Retinal pigment epithelial cell (primary cell): ENCODE measurements at places on chromosomes 13 and 19.

DNA sequence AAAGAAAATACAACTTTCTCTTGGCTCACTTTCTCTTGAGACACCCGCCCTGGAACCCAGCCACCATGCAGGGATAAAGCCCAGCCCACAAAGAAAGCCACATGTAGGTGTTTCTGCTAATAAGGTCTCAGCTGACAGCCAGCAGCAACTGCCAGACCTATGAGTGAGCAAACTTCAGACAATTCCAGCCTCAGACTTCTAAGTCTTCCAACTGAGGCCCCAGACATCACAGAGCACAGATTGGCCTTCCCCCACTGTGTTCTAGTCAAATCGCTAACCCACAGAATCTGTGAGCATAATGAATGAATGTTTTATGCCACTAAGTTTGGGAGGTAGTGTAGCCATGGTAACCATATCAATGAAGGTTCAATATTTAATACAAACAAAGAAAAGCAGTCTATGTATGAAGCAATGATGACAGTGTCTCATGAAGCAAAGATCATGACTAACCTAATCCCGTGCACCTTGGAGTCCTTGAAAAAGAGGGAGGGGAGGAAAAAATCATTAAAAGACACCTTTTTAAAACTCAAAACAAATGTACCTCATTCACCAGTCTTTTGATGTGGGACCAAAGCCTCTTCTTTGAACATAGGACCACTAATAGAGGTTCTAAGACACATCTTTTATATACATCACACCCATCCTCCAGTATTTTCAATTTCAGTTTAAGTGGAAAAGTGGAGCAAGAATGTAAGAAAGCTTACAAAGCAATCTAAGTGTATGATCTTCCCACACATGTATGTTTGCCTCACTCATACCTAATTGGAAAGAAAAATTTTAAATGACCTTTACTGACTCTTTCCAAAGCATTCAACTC, 6.2 kb downstream of the MRPS31 start:
- peak; percentile 68 for DNase-seq

DNA sequence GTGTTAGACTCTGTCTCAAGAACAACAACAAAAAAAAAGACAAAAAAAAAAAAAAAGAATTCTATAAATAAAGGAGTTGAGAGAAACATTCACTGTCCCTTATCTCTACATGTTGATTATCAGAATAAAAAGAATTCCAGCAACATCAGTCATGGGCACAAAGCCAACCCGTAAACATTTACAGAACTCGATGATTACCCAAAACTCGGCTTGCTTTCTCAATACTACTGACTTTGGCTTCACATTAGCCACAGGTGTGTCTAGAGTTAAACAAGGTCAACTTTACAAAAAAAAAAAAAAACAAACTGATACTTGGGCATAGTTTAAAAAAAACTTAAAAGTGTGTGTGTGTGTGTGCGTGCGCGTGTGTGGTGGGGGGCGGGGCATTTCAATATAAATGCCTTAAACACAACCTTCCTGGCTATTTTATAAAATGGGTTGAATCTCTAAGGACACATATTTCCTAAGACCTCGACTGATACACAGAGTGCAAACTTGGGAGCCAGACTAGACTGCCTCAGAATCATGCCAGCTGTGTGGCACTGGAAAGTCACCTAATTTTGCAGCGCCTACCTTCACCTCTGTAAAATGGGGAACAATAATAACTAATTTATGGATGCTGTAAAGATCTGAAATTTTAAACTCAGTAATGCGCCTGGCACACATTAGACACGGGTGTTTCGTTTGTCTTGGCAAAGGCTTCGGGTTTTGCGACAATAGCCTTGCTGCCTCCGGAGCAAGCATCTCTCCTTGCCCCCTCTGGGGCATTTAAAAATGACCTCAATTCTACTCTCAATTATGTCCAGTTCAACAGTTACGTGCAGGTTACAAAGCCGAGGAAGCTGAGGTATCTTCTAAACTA, 922 bp downstream of the EBPL start:
- no peak for DNase-seq

DNA sequence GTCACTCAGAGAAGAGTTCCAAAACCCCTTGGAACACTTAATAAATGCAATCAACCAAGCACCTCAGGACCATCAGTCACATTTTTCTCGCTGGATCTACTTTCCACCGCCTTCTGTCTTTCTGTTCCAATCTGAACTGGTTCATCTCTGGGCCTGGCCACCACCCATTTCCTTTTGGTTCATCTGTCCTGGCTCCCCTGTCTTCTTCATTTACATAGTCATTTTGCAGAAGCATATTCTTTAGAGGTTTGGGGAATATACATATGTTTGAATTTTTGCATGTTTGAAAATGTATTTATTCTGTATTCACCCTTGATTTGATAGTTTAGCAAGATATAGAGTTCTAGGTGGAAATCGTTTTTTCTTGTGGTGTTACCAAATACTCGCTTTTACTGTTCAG, 188.2 kb downstream of the MTUS2 start:
- no peak for DNase-seq

- no peak for DNase-seq
Measured at GRCh38 chr19:54229146-54229545, 6.3 kb upstream of the LILRB3 start.

GRCh38 chr13:28058866-28059613, 41.3 kb downstream of the FLT3 start:
- no peak for DNase-seq

DNA sequence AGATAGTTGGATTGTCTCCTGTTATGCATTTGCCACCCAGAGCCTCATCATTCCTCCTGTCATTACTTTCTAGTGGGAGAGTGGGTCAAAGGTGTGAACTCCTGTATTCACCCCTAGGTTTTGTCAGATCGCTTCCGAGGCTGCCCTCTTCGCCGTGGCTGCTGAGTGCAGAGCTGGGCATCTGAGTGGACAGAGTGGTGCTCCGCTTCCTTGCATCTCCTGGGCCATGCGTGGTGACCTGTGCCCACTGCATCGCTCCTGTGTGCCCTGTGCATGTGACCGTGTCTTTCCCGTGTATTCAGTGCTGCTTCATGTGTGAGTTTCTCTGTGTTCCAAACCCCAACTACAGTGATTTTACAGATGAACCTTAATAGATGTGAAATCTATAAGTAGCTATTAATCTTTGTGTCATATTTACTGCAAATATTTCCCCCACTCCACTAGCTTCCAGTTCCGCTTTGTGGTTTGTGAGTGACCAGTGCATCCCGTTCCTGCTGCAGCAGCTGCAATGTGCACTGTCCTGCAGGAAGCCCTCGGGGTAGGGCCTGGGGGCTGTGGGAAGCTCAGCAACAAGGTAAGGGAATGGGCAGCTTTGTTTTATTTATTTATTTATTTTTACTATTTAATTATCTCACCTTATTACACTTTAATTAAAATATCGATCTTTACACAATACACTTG, 53.1 kb downstream of the C13orf46 start:
- no peak for DNase-seq

GRCh38 chr19:35318679-35319448, 10.1 kb upstream of the CD22 start:
- DNase-seq: peak; percentile 35

GRCh38 chr13:108155185-108156106, 59.9 kb downstream of the LIG4 start:
- peak; percentile 25 for DNase-seq

GRCh38 chr13:109576331-109576813, 210.0 kb downstream of the IRS2 start:
- no peak for DNase-seq

GRCh38 chr13:47188802-47189201, 291.9 kb upstream of the HTR2A start:
- DNase-seq: no peak

DNA sequence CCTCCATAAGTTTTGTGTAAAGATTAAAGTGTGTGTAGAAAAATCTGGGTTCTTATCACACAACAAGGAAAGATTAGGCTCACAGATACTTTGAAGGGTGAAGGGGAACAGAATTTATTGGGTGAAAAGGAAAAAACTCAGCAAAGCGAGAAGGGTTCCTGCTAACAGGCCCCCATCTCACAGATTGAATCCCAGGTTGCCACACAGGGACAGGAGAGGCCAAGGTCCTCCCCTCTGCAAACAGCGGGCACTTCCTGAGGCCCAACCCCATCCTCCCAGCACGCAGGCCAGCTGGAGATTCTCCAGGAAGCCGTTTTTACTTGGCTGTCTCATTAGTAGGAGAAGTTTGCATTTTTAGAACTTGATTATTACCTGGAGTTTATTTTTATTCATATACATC, 15.2 kb upstream of the ERCC5 start:
- no peak for DNase-seq

DNA sequence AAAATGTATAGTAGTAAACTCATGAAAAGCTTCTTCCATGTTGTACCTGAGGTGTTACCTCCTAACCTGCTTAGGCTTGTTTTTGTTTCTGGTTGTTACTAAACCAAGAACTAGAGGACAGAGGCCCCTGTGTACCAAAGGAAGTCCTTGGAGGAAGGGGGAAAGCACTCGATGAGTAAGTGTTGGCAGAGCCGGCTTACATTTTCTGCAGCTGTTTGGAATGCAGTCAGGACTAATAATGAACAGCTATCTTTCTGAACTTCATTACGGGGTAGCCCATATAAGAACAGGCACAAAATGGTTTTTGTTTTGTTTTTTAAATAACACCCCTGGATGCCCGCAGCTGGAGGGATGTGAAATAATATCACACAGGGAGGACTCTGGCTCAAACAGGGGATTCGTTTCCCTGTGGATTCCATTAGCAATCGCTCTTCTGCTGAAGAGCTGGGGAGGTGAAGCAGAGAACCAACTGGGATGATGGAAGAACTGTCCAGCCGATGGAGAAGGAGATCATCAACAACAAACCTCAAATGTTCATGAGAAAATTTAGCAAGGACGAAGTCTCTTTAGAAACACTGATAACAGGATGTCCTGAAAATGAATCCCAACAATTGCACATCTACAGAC, 214.2 kb upstream of the MAB21L1 start:
- DNase-seq: no peak

DNA sequence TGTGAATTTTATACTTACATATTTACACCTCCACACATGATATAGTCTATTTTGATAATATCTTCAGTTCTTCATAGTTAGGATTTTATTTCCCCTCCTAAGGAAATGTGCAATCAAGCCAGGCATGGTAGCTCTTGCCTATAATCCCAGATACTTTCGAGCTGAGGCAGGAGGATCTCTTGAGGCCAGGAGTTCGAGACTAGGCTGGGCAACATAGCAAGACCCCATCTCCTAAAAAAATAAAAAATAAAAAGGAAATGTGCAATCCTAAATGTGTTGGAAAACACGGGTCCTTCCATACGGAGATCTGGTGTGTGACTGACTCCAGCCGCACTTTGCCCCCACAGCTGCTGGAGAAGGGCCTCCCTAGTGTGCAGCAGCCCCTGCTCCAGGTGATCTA, 71.5 kb downstream of the ZAR1L start:
- DNase-seq: no peak

GRCh38 chr13:62850331-62850730, 1434.7 kb upstream of the PCDH20 start:
- DNase-seq: no peak

GRCh38 chr19:30692181-30692811, 320.1 kb downstream of the ZNF536 start:
- DNase-seq: no peak

DNA sequence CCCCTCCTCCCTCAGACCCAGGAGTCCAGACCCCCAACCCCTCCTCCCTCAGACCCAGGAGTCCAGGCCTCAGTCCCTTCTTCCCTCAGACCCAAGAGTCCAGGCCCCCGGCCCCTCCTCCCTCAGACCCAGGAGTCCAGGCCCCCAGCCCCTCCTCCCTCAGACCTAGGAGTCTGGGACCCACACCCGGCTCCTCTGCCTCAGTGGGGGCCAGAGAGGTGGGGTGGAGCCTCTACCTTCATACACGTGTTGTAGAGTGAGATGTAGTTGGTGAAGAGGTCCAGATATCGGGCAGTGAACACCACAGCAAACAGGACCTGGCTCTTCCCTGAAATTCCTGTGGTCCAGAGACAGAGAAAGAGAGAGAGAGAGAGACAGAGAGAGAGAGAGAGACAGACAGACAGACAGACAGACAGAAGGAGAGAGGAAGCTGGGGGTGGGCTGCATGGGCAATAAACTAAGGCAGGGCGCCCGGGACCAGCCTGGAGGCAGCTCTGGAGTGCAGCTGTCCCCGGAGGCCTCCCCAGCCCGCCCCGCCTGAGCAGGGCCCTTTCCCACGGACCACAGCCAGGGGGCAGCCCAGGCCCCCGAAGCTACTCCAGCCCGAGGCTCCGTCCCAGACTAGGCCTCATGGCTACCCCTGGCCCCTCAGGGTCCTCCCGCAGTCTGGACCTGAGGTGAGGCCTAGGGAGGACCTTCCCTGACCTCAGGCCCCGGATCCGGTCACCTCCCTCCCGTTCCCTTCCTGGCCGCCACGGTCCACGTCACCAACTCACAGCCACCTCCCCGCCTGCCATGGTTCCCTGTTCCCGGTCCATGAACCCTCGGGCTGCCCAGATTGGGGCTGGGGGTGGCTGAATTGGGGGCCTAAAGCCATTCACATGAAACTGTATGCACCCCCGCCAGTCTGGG, 907 bp downstream of the KDELR1 start:
- no peak for DNase-seq

DNA sequence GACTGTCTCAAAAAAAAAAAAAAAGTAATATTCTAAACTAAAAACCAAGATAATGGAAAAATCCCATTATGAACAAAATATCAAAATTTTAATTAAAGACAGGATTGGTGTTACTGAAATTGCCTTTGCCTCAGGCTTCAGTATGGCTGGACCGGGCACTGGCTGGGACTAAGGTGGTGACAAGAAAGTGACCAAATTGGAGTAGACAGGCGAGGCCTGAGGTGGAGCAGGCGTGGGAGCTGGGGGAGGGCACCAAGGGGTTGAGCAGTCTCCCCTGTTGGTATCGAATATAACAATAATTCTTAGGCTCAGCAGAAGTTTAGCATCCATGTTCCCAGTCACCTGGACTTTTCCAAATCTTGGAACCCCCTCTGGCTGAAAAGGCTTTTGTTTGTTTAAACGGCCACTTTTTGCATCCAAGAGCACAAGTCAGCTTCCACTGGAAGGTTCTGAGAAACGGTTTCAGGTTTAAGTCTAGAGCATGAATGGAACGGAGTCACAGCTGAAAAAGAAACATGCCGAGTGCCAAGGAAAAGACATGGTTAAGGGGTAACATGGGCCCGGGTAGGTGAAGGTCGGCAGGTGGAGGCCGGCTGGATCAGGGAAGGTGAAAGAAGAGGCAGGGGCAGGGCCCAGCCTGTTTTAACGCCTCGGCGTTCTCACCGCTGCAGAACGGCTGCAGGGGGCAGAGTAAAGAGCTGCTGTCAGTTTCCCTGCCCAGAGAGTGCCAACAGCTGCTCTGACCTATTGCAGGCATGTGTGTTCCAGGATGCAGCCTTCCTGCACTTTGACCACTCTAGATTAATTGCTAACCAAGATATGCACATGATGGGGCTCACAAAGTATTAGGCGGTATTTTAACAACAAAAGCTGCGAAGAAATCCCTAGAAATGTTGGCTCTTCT, 104.4 kb downstream of the TM9SF2 start:
- DNase-seq: no peak

GRCh38 chr13:46624353-46624752, 71.4 kb downstream of the LRCH1 start:
- DNase-seq: no peak

- no peak for DNase-seq
Measured at GRCh38 chr13:33953203-33953602, 135.3 kb downstream of the RFC3 start.
